ENCODE measurements at places on chromosomes 7 and 10.

- no peak for DNase-seq
Observed at GRCh38 chr10:30422981-30423654, 10.9 kb upstream of the MAP3K8 start.

- DNase-seq: no peak
Observed at GRCh38 chr10:125064681-125065492, 95.5 kb downstream of the CTBP2 start.

DNA sequence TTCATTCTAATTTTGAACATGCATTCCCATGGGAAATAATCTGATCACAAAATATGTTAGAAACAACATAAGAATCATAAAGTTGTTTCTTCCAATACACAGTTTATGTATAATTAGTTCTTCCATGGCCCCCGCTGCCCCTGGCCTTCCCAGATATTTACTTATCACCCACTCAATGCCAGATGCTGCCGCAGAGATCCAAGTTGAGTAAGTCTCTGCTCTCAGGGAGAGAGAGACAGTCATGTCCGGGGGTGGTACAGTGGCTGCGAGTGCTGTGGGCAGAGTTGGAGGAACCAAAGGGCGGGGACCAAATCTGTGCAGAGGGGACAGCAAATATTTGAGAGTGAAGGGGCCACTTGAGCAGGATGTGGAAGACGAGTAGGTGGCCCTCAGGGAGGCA lies 37.1 kb downstream of the COL26A1 start:
- DNase-seq: no peak

- no peak for DNase-seq
Observed at GRCh38 chr10:36716291-36716690, 409.1 kb upstream of the ANKRD30A start.

GRCh38 chr7:116465125-116465524 lies 34.4 kb upstream of the CAV2 start:
- no peak for DNase-seq

DNA sequence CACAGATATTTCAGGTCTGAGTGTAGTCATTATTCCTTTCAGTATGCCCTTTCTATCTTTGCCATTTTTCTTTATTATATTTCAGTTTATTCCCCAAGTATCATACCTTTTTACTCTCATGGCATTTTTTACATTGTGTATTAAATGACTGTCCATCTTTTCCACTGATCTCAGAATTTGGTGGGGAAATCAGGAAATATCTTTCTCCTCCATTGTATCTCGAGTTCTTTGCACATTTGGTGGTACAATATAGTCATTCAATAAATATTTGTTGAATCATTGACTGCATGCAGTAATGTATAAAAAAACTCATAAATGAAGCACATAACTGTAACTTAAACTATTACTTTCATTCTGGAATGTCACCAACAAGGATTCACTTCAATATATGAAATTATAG lies 354.7 kb downstream of the HGF start:
- DNase-seq: no peak

DNA sequence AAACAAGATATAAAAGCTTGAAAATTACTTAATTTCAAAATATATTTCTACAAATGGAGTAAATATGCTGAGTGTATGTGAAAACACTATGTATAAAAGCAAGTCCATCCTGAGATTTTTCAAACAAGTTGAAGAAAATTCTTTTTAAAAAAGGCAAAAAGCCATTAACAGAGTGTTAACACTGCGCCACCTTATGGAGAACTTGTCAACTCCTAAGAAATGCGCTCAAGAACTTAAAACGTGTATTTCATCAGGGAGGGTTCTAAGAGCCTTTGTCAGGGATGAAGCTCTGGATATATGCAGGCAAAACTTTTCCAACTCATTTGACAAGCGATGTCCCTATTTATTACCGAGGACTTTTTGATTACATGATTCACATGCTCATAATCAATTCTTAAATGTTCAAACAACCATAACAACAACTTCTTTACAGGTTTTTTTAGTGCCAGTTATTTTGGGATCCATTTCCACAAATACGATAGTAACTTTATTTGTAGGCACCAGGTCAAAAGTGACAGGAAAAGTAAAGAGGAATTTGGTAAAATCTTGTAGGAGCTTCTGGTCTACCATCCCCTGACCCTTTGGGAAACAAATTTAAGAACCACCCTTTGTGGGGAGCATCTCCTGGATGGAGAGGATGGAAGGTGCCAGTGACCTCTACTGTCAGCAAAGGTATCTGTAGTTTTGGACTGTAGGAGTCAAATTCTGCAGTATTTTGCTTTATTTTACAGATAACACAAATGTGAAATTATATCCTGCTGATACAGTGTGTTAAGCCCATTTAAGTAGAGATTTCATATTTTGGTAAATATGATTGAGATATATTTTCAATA lies 23.2 kb downstream of the CALCR start:
- no peak for DNase-seq

DNA sequence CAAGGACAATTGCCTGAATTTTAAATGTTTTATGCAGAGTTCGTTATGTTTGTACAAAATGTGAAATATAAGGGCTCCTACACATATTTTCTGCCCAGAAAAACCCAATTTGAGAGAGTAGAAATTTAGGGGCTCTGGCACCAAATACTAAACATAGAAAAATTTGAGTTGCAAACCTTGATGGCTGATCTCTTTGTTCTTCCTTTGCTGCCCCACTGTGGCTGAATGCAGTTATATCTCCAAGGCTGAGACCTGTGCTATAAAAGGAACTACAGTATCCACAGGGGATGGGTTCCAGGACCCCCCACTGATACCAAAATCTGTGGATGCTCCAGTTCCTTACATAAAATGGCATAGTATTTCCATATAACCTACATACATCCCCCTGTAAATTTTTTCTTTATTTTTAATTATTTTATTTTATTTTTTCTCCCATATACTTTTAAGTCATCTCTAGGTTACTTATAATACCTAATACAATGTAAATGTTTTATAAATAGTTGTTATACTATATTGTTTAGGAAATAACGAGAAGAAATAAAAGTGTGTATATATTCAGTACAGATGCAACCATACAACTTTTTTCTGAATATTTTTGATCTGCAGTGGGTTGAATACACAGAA lies 22.5 kb downstream of the CFAP43 start:
- peak; percentile 4 for DNase-seq

DNA sequence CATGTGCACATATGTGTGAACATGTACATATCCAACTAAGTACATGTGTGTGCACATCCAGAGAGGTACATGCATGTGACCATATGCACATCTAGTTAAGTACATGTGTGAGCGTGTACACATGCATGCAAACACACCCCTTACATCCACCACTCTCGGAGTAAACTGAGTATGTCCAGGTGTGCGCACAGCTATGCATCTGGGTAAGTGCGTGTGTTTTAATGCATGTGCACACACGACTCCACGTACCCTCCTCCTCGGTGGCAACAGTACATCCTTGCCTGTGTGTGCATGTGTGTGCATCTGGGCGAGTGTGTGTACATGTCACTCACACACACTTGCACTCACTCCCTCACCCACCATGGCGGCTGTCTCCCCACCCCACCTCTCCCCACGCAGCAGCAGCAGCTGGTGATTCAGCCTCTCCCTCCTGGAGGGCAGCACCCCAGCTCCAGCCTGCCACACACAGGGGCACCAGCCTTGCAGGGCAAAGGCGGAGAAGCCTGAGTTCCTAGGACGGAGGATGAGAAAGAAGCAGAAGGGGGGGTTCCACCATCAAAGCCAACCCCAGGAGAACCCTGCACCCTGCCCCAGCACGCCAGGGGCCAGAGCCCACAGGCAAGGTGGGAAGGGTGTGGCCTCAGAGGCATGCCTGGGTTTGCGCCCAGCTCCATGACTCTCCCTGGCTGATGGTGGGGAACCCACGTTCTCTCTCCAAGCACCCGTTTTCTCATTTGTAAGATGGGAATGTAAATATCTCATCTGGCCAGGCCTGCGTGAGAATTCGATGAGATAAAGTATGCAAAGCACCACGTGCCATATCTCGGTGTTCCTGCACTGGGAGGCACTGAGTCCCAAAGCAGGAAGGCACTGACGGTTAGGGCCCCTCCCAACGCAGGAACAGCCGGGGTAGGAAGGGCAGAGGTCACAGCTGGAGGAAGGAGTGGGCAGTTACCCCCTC lies 27.7 kb upstream of the DNAAF5 start:
- DNase-seq: no peak

GRCh38 chr10:4557469-4557868 lies 268.5 kb upstream of the AKR1E2 start:
- DNase-seq: no peak

DNA sequence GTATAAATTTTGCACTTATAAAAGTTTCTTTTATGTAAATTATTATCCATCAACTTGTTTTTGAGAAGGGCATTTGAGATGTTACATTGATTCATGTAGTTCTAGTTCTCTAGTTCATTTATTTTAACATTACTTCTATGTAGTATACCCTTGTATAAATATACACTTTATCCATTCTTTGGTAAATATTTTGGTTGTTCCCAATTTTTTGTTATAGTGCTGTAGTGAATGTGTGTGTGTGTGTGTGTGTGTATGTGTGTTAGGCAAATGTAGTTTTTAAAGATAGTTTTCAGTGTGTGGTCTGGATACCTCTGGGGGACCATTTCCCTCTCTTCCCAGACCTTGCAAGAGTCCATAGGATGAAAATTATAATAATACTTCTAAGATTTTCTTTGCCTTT lies 15.0 kb downstream of the PRKAR2B start:
- no peak for DNase-seq

GRCh38 chr7:94941844-94942632 lies 34.6 kb downstream of the PPP1R9A start:
- no peak for DNase-seq

GRCh38 chr10:50431791-50432190 lies 180.5 kb upstream of the ASAH2 start:
- no peak for DNase-seq

GRCh38 chr7:26216049-26216448 lies 14.5 kb downstream of the CBX3 start:
- no peak for DNase-seq

DNA sequence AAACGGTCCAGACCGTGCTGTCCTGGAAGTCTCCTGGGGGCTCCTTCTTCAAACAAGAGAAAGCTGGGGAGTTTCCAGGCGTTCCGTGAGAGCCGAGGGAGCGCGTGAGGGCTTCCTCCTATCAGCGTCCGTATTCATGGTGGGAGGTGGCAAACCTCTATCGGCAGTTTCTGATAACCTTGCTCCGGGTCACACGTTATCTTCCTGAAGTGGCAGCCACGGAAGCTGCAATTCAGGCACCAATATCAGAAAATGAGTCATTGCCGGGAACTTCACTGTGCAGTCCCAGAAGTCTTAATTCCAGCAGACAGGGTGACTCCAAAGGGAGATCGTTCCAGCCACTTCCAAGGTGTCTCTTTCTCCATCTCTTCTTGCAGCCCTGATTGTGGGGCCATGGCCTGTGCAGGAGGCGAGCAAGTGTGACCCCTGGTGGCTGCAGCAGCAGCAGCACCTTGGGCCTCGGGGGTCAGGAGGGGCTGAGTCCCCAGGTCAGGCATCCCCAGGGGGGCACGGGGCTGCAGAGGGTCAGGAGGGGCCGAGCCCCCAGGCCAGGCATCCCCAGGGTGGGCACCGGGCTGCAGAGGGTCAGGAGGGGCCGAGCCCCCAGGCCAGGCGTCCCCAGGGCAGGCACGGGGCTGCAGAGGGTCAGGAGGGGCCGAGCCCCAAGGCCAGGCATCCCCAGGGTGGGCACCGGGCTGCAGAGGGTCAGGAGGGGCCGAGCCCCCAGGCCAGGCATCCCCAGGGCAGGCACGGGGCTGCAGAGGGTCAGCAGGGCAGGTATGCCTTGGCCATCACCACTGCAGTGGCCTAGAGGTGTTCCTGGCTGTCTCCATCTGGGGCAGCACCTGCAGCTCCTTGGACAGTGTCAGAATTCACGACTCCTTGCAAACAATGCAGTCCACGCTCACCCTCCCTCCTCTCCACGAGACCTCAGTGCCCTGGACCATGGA lies 538.7 kb downstream of the DNAJB6 start:
- DNase-seq: no peak

DNA sequence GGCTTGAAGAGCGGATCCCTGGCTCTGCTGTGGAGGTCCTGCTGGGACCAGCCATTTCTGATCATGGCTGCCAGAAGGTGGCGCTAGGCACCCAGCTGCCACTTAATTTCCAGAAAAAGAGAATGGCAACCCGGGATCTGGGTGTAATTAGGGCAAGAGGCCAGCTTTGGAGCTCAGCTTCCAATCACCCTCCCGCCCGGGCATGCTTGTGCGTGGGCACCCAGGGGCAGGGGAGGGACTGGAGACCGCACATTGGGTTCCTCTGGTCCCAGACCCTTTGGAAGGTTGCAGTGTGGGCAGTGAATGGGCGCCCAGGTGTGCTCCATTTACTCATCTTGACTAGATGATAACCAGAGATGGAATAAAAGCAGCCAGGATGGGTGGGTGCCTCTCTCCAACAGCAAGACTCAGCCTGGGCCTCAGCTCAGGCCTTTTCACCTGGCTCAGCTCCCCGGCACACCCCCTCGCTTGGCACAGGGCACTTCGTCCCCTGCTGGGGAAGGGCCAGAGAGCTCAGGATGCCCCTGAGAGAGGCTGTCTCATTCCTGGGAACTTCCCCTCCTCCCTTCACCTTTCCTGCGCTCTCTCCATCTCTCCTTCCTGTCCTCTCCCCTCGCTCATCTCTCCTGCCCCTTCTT lies 14.7 kb downstream of the FAM241B start:
- peak; percentile 36 for DNase-seq

DNA sequence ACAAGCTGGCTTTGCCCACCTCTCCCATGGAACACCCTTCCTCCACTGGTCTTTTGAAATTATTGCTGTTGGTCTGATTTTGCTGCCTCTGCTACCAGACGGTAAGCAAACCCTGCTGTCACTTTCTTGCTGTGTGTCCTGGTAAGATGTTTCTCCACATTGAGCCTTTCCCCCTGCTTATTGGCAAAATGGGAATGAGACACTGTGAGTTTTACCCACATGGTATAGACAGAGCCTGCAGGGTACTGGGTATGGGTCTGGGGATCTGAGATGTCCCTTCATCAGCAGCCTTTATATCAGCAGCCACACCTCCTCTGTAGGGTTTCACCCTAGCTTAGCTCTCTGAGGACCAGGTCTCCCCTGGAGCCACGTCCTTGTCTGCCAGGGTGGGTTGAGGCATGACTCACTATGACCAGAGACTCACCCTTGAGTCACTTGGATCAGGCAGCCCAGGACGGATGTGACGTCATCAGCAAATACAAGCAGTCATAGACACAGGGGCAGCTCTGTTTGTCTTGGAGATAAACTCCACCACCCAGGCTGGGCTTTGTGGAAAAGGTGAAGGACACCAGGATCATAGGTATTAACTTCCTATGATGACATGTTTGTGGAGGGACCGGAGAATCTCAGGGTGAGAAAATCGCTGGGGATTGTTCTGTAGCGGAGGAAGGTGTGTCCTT lies 17.9 kb upstream of the BAIAP2L1 start:
- DNase-seq: no peak

- DNase-seq: no peak
Observed at GRCh38 chr7:117017017-117017451, 63.7 kb downstream of the ST7 start.

- no peak for DNase-seq
Observed at GRCh38 chr7:2255145-2256139, 13.4 kb downstream of the NUDT1 start.
